NB4 (cell line): ENCODE measurements at places on chromosomes 1 and 21.

- no peak for DNase-seq
These were observed 19.9 kb upstream of the ERICH3 start for GRCh38 chr1:74693473-74693872.

- no peak for DNase-seq
These were observed 38.3 kb downstream of the TCEANC2 start for GRCh38 chr1:54091666-54092065.

GRCh38 chr1:32289256-32289655 lies 2.6 kb upstream of the HDAC1 start:
- DNase-seq: no peak

- no peak for DNase-seq
These were observed 357.3 kb downstream of the PTBP2 start for GRCh38 chr1:97078872-97079271.

DNA sequence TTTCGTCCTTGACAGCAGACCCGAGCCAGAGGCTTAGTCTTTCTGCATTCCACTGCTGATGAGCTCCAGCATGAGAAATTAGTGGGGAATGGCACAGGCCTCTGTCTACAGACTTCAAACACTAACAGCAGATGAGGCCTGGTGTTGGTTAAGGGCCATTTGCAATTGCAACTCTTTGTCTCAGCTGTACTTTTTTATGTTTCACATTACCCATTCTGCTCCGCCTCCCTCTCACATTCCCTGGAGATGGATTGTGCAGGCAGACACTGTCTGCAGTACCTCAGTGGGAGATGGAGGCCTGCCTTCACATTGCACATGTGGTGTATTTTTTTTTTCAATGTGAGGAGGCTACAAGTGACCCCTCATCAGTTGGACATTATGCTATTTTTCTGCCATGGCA lies 370.2 kb downstream of the DUSP10 start:
- DNase-seq: no peak

DNA sequence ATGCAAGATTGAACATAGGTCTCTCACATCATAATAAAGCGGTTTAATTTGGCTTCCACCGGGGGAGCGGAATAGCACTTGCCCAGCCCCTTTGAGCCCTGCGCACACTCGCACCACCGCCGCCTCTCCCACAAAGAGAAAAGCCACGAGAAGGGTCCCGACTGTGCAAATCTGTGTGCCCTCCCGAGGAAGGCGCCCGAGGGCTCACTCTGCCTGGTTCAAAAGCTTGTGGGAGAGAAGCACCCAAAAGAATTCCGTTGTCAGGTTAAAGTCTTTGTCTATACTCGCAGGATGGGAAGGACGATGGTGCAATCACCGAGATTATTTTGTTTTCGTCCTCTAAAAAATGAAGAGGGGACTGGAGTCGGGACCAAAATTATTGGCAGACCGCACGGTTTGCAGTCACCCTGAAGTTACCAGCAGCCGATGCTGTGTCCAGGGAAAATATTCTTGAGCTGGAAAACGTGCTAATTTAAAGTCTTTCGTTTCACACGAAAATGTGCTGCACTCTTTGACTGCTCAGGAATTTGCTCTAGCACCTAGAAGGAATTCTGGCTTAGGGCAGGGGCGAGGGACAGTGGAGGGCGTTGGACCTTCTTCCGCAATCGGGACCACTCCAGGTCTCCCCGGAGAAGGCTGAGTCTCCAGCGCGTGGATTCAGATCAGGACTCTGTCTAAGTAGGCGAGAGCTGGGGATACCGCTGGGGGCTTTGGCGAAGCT lies 6.6 kb upstream of the SIM2 start:
- DNase-seq: no peak

- peak; percentile 7 for DNase-seq
These were observed 928 bp downstream of the TLCD4 start for GRCh38 chr1:95118067-95118499.

DNA sequence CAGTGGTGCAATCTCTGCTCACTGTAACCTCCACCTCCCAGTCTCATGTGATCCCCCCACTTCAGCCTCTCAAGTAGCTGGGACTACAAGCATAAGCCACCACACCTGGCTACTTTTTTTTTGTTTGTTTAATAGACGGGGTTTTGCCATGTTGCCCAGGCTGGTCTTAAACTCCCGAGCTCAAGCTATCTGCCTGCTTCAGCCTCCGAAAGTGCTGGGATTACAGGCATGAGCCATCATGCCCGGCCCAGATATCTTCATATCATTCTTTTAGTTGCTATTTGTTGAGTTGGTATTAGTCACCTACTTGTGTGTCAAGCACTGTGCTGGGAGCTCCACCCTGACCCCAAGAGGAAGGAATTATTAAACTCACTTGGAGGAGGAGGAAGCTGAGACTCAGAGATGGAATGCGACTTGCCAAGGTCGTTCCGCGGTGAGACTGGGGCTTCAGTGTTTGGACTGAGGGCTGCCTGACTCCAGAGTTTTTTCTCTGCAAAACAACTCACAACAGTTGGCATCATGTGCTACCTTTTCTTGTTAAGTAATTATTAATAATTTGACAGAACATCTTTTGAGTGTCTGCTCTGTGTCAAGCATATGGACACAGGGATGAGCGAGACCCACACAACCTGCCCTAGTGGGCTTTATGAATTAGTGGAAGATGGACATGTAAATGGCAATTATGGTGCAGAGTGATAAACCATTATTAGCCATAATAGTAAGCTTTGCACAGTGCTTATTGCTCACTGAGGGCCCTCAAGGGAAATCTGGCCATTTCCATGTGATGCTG lies 132.0 kb downstream of the FOXD2 start:
- peak; percentile 17 for DNase-seq

DNA sequence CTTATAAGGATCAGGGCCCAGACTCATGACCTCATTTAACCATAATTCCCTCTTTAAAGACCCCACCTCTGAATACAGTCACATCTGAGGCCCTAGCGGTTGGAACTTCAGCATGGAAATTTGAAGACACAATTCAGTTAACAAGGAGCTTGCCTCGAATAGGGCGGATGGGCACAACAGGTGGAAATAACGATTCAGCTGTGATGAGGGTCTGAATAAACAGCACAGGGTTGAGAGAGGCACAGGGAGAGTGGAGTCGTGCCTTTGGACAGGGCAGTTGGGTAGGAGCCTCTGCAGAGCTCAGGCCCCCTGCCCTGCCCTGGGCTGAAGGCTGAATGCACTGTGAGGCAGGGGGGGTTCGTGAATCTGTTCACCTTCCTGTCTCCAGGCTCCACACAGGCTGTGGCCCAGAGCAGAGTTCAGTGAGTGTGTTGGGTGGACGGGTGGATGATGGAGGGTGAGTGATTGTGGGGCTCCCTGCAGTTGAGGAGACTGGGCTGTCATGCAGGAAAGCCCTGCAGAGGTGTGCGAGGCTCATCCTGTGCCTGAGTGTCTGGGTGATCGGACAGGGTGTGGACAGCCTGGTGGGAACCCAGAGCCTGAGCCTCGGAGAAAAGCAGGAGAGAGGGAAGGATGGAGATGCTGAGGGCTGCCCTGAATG lies 243.1 kb downstream of the FOXD2 start:
- DNase-seq: no peak

GRCh38 chr1:153667439-153667838 lies 3.4 kb downstream of the ILF2 start:
- no peak for DNase-seq
